ENCODE measurements at places on chromosomes 2 and 18. TPM values are rescaled to one million over a fixed set of nuclear protein-coding genes. Genes with fewer than 3 reads are reported as not detected.

DNA sequence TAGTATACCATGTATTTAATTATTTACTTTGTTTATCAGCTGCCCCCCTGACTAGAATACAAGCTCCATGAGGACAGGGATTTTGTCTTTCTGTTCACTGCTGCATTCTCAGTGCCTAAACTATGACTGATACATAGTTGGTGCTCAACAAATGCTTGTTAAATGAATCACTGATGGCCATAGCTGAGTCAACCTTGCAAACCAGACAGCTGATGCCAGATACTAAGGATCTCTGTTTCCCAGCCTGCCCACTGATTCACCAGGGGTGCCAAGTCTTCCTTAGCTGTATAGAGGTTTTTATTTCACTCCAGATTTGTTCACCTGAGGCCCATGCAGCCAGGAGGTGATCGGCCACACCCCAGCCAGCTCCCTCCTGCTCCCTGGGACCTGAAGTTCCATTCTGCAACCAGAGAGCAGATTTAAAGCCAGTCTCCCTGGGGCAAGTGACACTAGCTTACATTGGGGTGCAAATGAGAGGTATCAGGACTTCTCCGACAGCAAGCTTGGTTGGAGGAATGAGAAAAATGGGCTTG lies 92.2 kb downstream of the C1QL2 start:
- DNase-seq, result no peak

DNA sequence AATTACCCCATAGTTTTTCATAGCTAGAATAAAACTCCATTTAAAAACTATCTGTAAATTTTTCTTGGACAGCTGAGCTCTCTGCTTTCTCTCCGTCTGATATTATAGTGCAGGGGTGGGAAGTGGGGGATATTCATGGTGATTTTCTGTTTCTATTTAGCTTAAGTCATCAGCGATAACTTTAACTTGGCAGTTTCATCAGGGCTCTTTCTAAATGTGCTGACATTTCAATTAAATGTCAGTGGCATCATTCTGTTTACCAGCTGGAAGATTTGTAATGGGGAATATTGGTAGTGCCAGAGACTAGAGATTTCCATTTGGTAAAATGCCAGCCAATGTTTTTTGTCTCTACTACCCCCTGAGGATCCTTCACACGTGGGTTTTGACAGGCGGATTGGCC lies 53.5 kb upstream of the CAPN13 start:
- DNase-seq, result no peak

DNA sequence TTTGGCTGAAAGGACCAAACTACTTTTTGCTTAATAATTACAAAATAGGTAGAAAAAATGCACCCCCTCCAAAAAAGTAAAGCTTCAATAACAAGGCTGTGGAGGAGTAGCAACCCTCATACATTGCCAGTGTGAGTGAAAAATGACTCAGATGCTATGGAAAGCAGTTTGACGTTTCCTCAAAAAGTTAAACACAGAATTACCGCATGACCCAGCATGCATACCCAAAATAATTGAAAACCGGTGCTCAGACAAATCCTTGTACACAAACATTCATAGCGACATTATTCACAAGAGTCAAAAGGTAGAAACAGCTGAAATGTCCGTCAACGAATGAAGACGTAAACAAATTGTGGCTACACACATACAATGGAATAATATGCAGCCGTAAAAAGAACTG lies 38.8 kb upstream of the DAPL1 start:
- DNase-seq, result no peak

- no peak for DNase-seq
Observed at GRCh38 chr2:10404324-10405143, 43.6 kb downstream of the ODC1 start.

Gene DNAJC5G
- not detected for total RNA-seq

GRCh38 chr2:56739413-56739812 lies 555.6 kb downstream of the CCDC85A start:
- DNase-seq, result no peak

GRCh38 chr18:23828426-23828825 lies 139.2 kb downstream of the LAMA3 start:
- DNase-seq, result peak; percentile 40

Gene CABLES1
- 2.2 TPM for total RNA-seq

- DNase-seq, result no peak
Observed at GRCh38 chr2:70671092-70671675, 96.8 kb downstream of the ADD2 start.

- no peak for DNase-seq
Observed at GRCh38 chr2:31253356-31254131, 19.6 kb downstream of the EHD3 start.

DNA sequence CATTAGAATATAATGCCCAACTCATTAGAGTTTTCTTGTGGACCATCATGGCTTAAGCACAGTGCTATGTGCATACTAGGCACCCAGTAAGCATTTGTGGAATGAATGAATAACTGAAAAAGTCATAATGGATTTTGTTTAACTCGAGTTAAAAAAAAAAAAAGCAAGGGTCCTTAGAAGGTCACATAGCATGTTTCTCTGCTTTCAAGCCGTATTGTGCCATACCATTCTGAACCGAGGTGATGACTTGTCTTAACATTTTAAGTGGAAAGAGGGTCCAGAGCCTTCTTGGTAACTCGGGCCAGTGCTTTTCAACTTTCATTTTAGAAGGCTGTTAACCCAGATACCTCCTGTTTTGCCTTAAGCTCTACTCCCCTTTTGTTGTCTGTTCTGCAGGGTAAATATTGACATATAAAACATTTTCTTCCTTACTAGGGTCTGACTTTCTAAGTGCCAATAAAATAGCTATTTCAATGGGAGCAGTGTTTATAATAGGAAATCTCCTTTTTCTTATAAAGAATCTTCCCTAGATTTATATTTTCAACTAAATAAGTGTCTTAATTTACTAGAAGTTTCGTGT lies 787 bp upstream of the ADGRF3 start:
- no peak for DNase-seq

- DNase-seq, result no peak
Observed at GRCh38 chr2:62181843-62182242, 14.1 kb upstream of the B3GNT2 start.

Gene MEP1B
- total RNA-seq, result not detected

- no peak for DNase-seq
Observed at GRCh38 chr2:106054880-106055655, 139.0 kb downstream of the UXS1 start.

Gene ITPRIPL1
- 20.5 TPM for total RNA-seq

- DNase-seq, result no peak
Observed at GRCh38 chr18:489244-490023, 11.1 kb downstream of the COLEC12 start.

DNA sequence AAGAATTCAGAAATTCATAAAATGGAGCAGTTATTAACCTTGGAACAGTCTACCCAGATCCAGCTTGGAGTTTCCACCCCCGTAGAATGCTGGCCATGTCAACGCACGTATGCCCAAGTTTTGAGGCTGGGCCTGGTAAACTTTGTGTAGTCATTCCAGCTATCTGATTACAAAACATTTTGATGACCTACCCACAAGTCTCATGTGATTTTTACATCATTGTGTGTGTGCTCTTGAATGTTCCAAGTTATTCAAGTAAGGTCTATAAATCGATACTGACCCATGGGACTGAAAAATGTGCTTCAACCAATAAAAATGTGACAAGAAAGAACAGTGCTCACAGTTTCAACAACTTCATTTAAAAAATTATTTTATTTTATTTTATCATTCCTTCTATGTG lies 32.5 kb upstream of the ICOS start:
- no peak for DNase-seq

DNA sequence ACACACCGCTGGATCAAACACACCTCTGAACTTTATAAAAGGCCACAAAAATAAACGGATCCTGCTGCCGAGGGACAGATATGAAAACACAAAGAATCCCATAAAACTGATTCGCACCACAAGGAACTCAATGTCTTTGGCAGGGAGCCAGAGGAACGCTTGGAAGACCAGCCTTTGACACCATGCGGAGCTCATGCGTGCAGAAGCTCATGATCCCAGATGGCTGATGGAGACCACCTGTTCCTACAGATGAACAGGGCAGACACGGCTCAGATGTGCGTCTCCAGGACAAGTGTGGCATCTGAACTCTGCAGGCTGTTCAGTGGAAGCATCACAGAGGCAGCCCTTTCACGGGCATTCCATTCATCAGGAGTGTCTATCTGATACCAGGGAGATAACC lies 24.9 kb downstream of the COPS9 start:
- DNase-seq, result no peak

GRCh38 chr2:11074246-11074820 lies 80.9 kb upstream of the SLC66A3 start:
- DNase-seq, result no peak

DNA sequence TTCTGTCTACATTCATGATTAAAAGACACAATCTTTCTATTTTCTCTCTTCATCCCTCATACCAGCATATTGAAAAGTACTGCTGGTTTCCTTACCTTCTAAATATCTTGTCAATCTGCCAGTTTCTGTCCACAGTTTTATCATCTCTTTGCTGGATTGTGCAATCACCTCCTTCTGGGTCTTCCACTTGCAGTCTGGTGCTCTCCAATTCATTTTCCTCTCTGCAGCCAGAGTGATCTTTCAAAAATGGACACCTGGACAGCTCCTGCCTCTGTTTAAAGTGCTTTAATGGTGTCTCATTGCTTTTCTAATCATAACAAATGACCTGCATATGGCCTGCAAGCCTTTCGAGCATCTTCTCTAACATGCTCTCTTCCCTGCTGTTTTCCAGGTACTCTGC lies 94.0 kb downstream of the C1QL2 start:
- DNase-seq, result no peak

DNA sequence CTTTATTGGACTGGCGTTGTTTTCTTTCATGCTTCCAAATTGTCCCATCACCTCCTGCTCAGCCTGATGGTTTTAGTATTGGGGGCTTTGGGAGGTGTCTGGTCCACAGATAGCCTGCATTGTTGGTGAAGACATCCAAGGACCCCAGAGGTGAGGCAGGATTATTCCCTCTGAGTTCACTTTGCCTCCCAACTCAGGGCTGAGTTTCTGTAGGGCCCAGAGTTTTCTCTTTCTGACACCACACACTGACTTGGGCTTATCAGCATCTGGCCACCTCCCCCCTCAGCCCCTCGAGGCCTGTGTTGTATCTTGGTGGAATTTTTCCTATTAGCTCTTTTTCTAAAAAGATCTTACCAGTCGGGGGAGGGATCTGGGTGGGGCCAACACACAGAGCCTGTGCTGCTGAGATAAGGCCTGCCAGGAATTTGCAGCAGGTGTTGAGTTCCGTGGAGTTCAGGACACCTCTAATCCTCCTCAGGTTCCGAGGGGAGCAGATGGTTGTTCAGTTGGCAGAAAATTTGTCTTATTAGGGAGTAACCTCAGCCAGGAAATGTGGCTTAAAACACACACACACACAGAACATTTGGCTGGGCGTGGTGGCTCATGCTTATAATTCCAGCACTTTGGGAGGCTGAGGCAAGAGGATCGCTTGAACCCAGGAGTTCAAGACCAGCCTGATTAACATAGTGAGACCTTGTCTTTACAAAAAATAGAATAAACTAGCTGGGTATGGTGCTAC lies 7.3 kb downstream of the EMILIN2 start:
- DNase-seq, result no peak

Data from natural killer cell (primary cell).